Stimulated activated CD4-positive, alpha-beta T cell treated with anti-CD3 and anti-CD28 coated beads, Interleukin-4, amount 100 ng/mL, for 1 hour (primary cell): ENCODE measurements at places on chromosomes 7 and 10.

DNA sequence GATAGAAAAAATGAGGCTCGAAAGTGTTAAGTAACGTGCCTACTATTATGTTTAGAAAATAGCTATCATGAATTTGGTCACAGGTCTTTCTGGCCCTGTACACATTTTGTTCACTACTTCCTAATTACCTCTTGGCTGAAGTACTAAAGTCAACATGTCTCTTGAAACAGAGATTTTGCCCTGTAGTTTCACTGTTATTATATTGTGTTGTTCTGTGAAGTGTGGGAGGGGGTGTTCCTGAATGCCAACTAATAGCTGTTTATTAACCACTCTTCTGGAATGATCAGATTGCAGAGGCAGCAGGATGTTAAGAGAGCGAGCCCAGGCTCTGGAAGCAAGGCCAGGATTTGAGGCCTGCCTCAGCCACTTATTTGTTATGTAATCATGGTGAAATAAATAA is 72.1 kb downstream of the RNF133 start:
- no peak for DNase-seq

DNA sequence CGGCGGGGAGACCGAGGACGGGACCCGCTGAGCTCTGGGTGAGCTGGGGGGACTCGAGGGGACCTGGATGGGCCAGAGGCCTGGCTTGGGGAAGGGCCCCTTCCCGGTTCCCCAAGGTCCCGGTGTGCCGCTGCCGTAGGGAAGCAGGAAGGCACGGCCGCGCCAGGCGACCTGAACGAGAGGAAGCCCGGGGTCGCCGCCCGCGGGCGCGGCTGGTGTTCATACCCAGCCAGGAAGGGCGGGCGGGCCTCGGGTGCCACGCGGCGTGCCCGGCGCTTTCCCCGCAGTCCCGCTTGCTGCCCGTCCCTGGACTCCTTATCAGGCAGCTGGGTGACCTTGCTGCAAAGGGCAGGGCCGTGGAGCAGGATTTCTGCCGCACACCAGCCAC is 38.0 kb downstream of the ZNF777 start:
- DNase-seq = peak; percentile 52

DNA sequence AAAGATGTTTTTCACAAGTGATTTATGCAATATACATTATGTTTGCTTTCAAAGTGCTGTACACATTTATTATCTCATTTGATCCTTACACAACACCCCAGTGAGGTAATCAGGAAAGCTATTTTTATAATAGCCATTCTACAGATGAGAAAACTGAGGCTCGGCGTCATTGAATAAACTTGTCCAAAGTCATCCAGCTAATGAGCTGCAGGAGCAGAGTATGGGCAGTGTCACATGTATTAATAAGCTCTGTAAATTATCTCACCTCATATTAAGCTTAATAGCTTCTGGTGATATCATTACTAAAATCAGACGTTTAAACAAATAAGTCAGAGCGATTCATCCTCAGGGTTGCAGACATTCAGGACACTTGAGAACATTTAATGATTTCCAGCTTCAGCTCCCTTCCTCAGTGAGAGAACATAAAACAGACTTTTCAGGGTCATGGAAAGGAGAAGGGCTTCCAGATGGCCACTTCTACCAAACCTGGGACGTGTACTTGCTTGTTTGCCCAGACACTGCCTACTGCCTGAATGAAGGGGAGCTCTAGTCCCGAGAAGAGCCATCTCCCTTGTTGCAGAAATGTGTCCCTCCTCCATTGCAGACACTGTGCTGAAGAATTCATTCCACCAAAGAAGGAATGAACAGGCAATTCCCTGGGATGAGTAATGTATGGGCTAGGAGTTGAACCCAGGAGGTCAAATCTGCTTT is 20.5 kb upstream of the FZD1 start:
- DNase-seq = no peak

- DNase-seq = peak; percentile 73
Observed at GRCh38 chr10:17742918-17743317, 9.1 kb upstream of the TMEM236 start.

DNA sequence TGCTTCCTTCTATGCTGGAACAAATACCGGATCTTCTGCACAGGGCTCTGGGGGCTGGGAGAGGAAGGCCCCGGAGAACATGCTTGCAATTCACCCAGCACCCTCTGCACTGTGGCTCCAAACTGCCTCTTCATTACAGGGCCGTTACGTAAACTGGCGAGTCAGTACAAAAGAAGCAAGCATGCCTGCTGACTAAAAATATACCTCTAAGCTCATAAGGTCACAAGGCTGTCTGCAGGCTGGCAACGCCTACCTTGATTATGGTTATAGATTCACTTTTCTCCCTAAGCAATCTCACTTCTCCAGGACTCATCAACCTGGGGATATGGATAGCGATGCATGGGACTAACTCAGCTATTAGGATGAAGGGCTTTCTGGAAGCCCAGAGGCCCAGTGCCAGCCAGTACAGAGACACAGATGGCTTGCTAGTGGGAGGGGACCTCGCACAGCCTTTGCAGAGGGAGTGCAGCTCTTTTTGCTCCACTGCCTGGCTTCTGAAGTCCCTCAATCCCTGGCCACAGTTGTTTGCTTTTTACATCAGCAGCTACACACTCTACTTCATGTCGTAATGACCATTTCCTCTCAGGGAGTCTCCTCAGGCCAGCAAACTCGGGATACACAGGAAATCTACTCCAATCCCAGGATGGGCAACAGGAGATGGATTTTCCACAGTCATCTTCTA is 96.1 kb downstream of the SH3PXD2A start:
- DNase-seq = no peak
